HFFc6 (cell line): ENCODE measurements at places on chromosomes 3 and 15.
A peak's percentile ranks its signal among the peaks of the same experiment; 100 is the strongest.

DNA sequence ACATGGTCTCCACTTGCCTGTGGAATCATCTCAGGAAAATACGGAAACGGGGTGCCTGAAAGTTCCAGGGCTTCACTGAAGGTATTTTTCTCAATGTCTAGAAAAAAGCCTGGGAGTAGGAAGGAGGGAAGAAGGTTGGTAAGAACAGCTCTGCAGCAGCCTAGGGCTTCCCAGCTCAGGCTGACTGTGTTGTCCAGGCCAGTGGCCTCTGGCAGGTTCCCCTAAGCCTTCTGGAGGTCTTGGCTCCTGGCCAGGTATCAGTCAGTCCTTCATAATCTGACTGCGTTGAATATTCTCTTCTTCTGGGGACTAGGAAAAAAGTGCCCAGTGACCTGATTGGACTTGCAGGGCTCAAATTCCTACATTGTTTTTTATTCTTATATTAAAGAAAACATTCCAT, 38.6 kb downstream of the SSR3 start:
- no peak for DNase-seq

DNA sequence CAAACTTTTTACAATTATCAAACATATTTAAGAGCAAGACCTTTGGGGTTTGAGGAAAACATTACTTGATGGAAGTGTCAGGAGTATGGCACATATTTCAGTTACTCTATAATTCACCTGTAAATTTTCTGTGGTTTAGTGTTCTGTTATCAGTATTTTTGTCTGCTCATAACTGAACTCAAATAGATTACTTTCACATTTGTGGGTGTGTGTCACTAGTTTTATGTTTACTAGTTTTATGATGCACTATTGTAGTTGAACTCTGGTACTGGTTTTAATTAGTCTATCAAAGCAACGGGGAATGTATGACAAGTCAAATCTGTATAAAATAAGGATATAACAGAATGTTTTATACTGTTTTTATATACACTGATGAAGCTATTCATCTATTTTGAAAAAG, 27.2 kb downstream of the OXSM start:
- no peak for DNase-seq

DNA sequence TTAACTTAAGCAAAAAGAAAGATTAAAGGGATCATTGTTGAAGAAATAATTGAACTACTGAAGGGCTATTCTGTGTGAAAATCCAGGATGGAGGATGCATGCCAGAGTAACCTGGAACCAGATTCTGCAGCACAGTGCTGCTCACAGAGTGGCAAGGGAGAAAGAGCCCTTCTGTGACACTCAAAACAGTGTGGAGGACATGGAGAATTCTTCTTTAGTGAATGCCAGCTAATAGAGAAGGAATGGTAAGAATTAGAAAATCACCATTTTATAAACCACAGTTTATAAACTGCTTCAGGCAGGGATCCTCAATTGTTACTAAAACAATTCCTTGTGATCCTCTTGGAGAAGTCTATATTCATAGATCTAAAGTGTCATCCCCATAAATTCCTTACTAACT, 70.4 kb upstream of the ARHGEF26 start:
- DNase-seq = no peak

DNA sequence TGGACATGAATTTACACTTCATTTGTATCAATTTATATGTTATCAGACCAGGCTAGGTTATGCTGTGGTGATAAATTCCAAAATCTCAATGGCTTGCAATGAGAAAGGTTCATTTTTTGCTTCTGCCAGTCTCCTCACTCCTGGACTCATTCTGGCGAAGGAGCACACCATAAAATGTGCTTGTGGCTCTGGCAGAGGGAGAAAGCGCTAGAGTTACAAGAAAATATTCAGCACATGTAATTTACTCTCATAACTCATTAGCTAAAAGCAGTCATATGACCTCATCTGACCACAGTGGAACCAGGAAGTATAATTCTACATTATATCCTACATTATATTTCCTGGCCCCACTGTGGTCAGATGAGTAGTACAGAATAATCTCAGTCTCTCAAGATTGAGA, 193.8 kb downstream of the BCHE start:
- peak; percentile 54 for DNase-seq

DNA sequence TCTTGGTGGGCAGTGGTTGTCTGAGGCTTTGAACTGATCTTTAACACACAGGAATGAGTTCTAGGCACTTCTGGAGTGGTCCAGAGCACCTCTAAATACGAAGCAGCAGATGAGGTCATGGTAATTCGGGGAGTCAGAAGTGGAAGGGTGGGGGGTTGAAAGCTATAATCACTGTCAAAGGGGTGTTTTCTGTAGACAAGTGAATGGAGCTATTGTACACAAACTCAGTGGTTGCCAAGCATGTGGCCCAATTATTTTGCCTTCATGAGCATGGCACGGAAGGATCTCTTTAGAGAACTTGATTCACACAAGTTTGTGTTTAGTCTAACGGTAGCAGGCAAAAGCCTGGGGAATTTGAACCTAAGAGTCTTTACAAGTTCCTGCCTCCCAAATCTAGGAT, 6.3 kb downstream of the FRMD5 start:
- no peak for DNase-seq

- DNase-seq = peak; percentile 65
Observed at GRCh38 chr3:152466784-152467183, 198.1 kb downstream of the MBNL1 start.

DNA sequence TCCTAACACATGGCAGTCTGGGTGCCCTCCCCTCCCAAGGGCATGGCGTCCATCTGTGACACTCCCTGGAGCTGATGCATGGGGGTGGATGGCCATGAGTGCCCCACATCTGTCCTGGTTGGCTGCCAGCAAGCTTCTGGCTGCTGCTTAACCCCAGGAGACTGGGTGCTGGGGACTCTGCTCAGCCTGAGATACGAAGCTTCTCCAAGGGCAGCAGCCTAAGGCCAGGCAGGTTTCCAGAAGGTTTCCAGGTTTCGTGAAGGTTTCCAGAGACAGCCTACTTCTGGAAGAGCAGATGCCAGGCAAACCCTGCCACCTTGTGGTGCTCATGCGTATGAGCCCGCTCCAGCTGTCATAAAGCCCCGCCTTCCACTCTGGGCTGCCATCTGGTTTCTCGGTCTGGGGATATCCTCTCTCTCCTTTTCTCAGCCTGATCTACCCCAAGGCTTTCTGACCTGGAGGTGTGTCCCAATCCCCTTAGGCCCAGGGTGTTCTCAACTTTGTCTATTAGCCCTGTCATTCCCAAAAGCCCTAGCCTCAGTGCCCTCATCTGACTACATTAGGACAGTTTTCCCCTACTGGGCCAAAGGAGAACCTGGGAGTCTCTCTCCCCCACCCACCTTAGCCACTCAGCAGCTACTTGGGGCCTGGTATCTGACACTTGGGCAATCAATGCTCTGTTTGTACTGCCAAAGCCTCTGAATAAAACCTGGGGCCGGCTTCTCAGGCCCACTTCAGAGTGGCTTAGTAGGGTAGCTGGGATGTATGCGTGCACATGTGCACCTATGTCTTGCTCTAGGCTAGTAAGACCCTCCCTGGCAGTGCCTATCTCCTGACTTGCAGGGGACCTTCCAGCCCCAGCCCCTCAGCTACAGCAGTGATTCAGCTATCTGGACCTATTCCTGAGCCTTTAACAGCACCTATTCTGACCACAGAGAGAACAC, 12.0 kb downstream of the MRPL46 start:
- peak; percentile 66 for DNase-seq

DNA sequence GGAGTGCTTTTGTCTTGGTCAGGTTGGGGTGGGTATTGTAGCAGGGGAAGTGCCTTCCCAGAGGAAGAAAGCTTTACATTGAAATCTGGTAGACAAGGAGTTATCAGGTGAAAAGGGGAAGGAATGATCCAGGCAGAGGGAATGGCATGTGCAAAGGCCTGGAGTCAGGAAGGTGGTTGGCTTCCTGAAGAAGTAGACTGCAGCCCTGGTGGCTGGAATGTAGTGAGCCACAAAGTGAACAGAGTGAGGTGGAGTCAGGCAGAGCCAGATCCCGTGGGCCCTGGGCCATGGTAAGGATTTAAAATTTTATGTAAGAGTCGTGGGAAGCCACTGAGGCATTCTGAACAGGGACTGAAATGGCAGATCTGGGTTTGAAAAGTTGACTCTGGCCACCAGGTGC, 58.3 kb downstream of the RAB11A start:
- no peak for DNase-seq

DNA sequence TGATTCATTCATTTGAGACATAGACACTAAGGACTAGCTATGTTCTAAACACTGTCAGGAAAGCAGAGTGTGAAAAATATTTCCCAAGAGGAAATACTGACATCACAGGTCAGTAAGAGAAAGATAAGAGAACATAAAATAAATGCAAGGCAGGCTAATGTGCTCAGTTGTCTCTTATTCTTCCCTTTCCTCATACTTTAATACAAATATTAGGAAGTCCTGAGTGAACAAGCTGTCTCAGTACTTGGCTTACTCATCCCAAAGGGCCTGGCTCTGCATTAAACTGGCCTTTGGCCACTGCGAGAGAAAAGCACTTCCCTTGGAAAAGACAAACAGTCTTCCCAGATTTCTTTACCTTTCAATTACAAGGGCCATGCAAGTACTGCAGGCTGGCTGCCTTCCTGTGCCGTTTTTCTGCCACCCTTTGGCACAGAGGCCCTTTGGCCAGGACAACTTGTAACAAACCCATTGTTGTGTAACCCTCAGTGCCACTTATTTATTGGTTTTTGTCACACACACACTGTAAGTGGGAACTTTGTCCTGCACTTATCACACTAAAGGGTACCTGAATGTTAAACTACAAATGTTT, 31.7 kb downstream of the EDC3 start:
- peak; percentile 45 for DNase-seq

DNA sequence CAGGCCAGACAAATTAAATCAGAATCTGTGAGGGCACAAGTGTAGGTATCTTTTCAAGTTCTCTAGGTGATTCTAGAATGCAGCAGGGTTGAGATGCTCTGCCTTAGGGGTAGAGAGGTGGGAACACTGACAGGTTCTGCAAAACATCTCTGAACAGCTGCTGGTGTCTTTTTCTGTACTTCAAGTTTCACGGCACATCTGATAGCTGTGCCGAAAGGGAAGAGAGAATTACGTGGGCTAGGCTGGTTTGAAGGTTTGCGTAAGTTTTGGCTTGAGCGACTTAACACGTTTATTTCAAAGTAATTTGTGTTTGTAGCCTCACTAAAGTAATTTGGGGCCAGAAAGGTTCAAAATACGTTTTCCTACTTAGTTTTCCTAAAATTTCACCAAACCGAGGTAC, 22.5 kb downstream of the PXK start:
- no peak for DNase-seq

DNA sequence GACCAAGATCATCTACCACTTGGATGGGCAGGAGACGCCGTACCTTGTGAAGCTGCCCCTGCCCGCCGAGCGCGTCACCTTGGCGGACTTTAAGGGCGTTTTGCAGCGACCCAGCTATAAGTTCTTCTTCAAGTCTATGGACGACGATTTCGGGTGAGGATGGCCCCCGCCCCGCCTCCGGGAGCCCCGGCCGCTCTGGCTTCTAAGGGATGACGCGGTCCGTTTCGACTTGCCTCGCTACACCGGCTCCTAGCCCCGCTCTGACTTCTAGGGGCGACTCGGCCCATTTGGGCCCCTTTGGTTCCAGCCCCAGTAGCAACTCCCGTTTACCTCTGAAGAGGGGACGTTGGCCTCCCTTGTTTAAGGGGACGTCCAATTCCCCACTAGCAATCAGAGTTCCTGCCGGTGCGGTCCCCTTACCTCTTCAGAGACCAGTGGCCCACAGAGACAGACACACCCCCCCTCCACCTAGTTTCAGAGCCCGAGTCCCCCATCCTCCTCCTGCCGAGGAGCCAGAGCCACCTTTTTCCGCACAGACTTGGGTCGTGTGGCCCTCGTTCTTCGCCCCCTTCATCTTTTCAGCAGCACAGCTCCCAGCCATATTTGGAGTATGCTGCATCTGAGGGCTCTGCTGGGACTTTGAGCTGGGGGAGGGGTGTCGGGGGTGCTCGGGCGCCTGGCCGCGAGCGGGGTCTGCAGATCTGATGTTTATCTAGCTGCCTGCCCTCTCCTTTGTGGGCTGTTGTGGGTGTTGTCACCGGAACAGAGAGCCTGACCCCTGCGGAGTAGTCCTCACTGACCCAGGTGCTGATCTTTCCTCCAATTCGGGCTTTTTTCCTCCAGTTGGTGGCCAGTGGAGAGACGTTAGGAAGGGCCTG, 706 bp downstream of the DVL3 start:
- DNase-seq = peak; percentile 5

DNA sequence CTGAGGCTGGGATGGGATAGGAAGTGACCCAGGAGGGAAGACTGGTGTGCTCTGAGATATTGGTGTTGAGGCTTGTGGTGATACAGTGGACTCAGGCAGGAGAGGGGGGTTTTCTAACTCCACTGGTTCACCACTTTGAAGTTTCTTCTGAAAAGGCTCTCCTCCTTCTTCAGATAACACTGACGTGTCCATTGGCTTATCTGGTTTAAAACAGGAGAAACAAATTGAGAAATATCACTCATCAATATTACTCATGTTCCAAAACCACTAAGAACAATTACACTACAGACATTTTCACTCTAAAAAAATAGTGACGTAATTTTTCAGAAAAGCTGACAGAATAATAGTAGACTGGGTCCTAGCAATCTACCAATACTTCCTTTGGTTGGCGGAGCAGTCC, 23.1 kb downstream of the TP53BP1 start:
- no peak for DNase-seq

GRCh38 chr15:57320631-57321220, 55.6 kb upstream of the CGNL1 start:
- peak; percentile 8 for DNase-seq

DNA sequence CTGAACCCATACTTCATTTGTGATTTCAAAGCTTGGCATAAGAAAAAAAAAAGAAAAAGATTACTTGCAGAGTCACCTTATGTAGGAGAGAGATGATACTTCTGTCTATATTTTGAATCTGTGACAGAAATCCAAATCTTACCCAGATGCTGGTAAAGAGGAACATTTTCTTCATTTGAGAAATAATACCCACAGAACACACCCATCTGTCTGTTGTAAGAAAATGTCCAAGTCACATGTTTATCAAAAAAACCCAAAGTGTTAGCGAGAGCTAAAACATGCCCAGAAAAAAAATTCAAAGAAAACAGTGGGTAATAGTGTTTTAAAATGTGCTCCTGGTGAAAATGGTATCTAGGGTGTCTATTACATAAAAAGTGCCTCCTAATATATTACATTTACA, 18.0 kb upstream of the RAP2B start:
- no peak for DNase-seq

DNA sequence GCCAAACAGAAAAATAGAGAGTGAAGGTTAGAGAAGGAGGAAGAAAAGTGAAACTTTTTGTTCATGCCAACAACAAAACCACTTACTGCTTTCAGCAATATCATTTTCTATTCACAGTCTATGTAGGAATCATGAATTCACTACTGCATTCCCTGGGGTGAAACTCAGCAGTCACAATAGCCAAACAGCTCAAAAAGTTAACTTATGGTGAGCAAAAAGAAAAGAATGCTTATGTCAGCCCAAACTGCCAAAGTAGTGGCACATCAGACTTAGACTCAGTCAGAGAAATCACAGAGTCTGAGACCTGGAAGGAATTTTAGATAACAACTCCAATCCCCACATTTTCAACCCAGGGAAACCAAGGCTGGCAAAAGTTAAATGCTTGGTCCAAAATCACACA, 238.7 kb upstream of the TMCO5A start:
- peak; percentile 10 for DNase-seq

- no peak for DNase-seq
Observed at GRCh38 chr3:197105786-197106185, 76.2 kb upstream of the MELTF start.

- DNase-seq = no peak
Observed at GRCh38 chr15:85761635-85762034, 33.1 kb downstream of the KLHL25 start.
